Mesenteric fat pad (tissue), 1 donor: ENCODE measurements at places on chromosomes 16 and 17. TPM values are rescaled to one million over a fixed set of nuclear protein-coding genes. Genes with fewer than 3 reads are reported as not detected.

The SLC35B1 gene
- 44.5 TPM for total RNA-seq

GRCh38 chr16:35750157-35750689, 2290.8 kb downstream of the TP53TG3F start:
- DNase-seq, result no peak

DNA sequence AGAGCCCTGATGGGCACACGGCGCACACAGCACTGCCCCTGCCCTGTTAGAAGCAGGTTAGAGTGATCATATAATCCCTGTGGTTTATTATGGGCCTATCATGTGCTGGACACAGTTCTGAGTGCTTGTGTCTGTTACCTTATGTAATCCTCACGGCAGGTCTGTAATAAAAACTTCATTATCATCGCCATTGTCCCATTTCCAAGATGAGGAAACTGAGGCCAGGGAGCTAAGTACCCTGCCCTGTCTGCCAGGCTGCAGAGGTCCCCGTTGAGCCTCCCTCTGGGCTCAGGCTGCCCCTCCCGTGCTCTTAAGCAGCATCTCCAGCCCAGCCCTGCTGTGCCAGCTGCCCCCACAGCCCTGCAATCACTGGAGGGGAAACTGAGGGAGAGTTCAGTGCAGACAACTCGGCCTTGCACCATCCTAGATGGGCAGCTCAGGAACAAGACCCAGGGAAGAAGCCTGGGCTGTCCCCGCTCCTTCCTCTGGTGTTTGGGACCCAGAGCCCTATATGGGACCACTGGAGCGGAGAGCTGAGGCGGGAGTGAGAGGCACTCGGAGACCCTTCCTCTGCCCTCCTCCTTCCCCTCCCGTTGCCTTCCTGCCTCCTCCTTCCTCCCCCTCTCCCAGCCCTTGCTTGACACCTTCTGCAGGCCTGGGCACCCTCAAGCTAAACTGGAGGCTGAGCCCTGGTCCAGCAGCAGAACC, 42.0 kb downstream of the WNT3 start:
- no peak for DNase-seq

The ZPBP2 gene
- not detected for total RNA-seq

DNA sequence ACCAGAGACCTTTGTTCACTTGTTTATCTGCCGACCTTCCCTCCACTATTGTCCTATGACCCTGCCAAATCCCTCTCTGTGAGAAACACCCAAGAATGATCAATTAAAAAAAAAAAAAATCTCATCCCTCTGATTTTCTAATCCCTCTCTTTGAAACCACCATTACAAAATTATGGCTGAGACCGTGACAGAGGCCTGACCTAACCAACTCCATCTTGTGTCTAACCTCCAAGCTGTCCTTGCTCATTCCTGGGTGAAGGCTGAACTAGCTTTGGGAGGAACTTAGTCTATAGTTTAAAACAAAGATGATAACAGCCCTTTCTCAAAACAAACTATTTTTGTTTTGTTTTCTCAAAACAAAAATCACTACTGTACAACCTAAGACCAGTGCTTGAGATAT, 474.5 kb downstream of the TMEM114 start:
- no peak for DNase-seq

The ZNF232 gene
- total RNA-seq, result 4.6 TPM

The RSPRY1 gene
- total RNA-seq, result 26.0 TPM

GRCh38 chr17:63991611-63992010, 6.5 kb upstream of the PRR29 start:
- DNase-seq, result peak; percentile 59

DNA sequence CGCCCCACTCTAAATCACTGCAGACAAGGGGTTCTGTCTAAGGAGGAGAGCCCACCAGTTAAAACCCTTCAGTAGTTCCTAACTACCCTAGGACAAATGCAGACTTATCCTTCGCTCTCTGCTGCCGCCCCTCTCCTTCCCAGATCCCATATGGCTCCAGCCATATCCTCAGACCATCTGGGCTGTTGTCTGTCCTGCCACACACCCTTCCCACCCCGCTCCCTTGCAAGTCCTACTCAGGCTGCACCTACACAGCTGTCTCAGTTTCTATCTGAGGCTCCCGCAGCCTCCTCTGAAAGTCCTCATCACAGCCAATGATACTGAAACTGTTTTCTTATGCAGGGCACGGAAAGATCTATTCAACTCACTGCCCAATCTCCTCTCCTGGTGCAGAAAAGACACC, 720 bp upstream of the BCKDK start:
- DNase-seq, result no peak

DNA sequence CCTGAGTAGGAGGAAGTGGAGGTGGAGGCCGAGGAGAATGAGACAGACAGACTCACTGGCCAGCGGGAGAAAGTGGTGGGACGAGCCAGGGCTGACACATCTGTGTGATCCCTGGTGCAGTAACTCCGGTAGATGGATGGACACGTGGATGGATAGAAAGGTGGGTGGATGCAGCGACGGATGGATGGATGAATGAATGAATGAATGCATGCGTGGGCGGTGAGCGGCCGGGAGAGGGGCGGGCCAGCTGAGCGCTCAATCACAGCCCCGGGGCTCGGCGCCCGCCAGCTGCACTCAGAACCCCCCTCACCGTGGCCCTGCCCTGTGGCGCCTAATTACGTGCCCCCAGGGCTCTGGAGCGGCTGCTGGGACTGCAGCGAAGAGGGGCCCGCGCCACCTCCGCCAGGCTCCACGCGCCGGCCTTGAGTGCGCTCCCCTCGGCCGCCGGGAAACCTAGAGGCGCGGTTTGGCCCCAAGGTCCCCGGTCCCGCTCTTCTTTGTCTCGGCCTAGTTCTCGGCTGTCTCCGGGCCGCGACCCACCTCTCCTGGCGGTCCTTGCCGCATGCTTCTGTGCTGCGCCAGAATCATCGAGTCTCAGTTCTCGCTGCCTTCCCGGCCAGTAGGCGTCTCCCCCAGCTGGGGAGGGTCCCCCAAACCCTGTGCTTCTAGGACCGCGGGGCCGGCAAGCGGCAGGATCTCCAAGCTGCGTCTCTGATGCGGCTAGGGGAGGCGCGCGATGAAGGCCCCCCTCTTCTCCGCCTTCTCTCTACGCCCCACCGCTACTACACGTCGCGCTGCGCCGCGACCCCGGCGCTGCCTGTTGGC, 41.0 kb downstream of the RAI1 start:
- DNase-seq, result no peak
